Activated CD4-positive, alpha-beta T cell treated with anti-CD3 and anti-CD28 coated beads for 24 hours (primary cell): ENCODE measurements at places on chromosomes 1 and 21.

DNA sequence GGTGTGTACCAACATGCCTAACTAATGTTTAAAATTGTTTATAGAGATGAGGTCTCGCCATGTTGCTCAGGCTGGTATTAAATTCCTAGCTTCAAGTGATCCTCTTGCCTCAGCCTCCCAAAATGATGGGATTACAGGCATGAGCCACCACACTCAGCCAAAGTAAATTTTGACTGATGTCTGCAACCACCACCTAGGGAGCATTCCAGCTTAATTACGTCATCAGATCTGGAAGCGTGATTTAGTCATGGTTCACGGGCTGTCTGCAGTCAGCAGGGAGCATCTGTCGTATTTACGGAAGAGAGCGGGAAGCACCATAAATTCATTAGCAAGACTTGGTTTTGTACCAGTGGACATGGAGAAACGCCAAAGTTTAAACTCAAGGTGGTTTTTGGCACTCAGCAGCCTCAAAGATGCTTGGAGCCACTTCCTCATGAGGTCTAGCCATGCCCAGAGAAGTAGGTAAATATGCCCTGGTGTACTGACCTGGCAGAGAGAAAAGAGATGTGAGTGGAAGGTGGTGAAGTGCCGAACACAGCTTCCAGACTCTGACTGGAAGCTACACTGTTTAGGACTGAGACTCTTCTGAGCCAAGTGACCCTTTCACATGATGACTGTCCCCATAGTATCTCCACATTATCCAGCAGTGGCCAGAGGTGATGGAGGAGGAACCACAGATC, 60.8 kb upstream of the SLC35F3 start:
- DNase-seq = no peak

- DNase-seq = no peak
Measured at GRCh38 chr1:76247261-76247852, 172.8 kb downstream of the ST6GALNAC3 start.

GRCh38 chr1:207754974-207755700, 3.3 kb downstream of the CD46 start:
- DNase-seq = no peak

DNA sequence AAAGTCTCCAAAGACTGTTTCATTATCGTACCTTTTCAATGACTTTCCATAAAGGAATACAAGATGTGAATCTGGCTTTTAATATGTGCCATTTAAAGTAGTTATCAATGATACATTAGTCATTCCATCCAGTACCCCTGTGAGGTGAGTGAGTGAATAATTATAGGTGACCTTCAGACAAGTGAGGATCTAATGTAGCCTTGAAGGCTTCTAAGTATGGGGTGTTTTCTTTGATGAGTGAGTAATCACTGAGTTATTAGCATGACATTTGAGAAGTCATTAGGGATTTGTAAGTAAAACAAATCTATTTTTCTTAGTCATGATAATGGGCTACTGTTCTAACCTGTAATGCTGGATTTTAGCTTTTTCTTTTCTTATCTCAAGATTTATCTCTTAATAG, 831.4 kb downstream of the ADGRL2 start:
- no peak for DNase-seq

GRCh38 chr1:117803318-117803717, 126.1 kb downstream of the GDAP2 start:
- DNase-seq = no peak

DNA sequence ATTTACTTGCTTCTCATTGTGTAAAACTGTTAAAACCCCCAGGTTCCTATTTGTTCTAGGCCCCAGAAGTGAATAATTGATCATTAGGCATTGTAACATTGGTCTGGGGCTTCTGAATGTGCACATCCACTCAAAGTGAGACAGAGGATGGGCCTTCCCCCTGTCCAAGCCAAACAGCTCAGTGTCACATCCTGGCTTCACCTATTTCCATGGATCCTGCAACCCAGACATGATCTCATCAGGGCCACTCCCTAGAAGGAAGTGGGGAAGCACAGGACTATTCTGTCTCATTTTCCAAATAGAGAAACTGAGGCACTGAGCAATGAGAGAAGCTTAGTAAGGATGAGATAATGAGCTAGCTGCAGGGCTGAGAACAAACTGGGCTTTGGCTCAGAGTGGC, 47.4 kb upstream of the TSPAN2 start:
- DNase-seq = no peak

DNA sequence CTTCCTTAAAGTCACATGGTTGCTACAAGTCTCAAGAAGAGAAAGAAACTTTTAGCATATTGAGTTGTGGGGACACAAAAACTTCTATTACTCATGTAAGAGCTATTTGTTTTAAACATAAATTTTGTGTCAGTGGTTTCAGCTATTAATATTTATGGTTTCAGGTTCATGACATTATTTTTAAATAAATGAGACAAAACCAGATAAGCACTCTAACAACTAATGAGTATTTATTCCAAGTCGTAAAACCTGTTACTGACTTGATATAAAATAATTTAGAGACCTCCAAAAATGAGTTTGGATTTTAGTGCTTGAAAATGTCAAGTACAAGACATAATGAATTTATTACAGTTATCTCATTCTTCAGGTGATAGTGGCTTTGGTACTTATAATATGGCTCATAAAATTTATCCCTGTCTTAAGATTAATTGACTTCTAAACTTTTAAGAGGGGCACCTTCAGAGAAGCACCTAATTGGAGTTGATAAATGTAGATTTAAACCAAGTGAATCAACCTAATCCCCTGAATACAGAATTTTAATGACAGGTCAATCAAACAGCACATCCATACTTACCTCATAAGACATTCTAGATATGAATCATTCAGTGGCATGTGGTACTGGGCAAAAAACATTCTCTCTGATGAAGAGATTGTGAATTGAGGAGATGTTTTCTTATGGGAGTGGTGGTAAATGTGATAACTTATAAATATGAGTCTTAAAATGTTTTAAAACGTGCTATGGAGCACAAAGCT, 167.7 kb upstream of the PTGFR start:
- no peak for DNase-seq

GRCh38 chr1:194347200-194347599, 1160.8 kb upstream of the B3GALT2 start:
- no peak for DNase-seq
